ENCODE measurements at places on chromosomes 11 and 22.

DNA sequence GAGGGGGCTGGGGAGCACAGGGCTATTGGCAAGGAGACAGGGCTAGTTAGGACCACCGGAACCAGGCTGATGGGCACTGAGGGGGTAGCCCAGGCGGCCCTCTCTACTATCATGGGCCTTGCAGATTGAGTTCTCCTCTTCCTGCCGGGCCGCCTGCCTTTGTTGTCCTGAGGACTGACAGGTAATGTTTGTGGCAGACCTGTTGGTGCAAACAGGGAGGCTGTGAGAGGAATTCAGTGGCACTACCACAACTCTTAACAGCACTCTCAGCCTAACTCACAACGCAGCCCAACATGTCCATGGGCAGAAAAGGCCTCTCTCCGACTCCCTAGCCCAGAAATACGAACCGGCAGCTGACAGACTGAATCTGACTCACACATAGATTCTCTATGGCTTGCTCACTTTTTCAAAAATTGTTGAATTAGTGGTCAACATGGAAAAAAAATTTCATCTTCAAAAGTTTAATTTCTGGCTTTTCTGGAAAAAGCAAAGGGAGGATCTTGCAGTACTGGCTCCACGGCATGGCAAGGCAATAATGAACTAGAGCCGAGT, 11.4 kb downstream of the KCNJ5 start:
- no peak for DNase-seq

- DNase-seq = no peak
Observed at GRCh38 chr11:47451436-47451835, 2.5 kb upstream of the RAPSN start.

DNA sequence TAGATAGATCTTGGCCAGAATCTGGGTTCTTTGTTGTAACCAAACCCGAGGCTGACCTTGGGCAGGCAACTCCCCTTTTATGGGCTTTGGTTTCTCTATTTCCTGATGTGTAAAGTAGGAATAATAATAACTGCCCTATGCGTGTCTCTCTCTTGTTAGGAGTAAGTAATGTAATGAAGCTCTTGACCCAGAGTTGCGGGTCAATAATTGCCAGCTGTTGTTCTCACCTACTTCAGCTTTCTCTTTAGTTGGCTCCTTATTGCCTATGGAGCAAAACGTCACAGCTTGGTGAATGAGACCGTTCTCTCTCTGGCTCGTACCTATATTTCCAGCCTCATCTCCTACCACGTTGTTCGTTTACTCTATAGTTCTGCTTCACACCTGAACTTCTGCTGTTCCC, 56.6 kb upstream of the KIRREL3 start:
- no peak for DNase-seq

- DNase-seq = no peak
Observed at GRCh38 chr22:34885852-34886251, 180.1 kb upstream of the ISX start.

- no peak for DNase-seq
Observed at GRCh38 chr11:1391165-1392075, 1.7 kb downstream of the BRSK2 start.

GRCh38 chr11:1840780-1841480, 2.1 kb downstream of the TNNI2 start:
- no peak for DNase-seq

GRCh38 chr22:49899530-49899929, 18.7 kb downstream of the ALG12 start:
- DNase-seq = no peak

GRCh38 chr22:20316217-20316843, 3.5 kb downstream of the DGCR6L start:
- DNase-seq = no peak

Measured in erythroblast (primary cell).